ENCODE measurements at places on chromosomes 3 and 15. TPM values are rescaled to one million over a fixed set of nuclear protein-coding genes. Genes with fewer than 3 reads are reported as not detected.

GATM gene
- 2.5 TPM for total RNA-seq

GPR149 gene
- total RNA-seq, result not detected

PLA2G4F gene
- total RNA-seq, result not detected

- peaks cover 8% of the 10 kb centered on the region for H3K4me1 ChIP-seq
- DNase-seq, result no peak
- no peak overlapping the region for H3K27ac ChIP-seq
- H3K36me3 ChIP-seq, result peaks cover 26% of the 10 kb centered on the region
Observed at GRCh38 chr3:161231861-161232260, 10.8 kb downstream of the NMD3 start.

CSTA gene
- not detected for total RNA-seq

ISG20 gene
- total RNA-seq, result 107 TPM

CPNE9 gene
- 0.30 TPM for total RNA-seq

GRCh38 chr3:142878649-142879300 lies 10.1 kb downstream of the PCOLCE2 start:
- peaks cover 5% of the 10 kb centered on the region for H3K4me1 ChIP-seq
- no peak overlapping the region for H3K4me3 ChIP-seq
- DNase-seq, result no peak
- H3K27me3 ChIP-seq, result peaks cover 10% of the 10 kb centered on the region
- no peak overlapping the region for H3K27ac ChIP-seq

- no peaks in the 10 kb centered on the region for H3K4me1 ChIP-seq
- peaks cover 24% of the 10 kb centered on the region for H3K27me3 ChIP-seq
Observed at GRCh38 chr15:91061997-91062396, 38.1 kb upstream of the SV2B start.

TM4SF4 gene
- total RNA-seq, result not detected

DNA sequence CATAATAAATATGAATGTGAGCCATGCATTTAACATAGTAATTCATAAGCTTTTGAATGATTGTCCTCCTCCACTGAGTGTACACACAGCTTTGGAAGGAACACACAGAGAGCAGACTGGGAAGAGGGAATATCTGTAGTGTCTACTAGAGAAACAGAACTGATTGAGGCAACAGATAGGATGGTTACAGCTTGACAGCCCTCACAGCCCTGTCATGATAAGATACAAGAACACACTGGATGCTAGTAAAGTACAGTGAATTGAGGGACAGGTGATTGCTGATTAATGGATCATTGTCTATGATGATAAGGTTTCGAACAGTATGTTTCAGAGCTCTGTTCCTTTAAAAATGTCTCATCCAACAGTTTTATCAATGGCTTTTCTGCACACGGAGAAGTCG lies 383.4 kb upstream of the GBE1 start:
- no peak for DNase-seq
- H3K4me1 ChIP-seq, result no peaks in the 10 kb centered on the region
- no peaks in the 10 kb centered on the region for H3K36me3 ChIP-seq

DNA sequence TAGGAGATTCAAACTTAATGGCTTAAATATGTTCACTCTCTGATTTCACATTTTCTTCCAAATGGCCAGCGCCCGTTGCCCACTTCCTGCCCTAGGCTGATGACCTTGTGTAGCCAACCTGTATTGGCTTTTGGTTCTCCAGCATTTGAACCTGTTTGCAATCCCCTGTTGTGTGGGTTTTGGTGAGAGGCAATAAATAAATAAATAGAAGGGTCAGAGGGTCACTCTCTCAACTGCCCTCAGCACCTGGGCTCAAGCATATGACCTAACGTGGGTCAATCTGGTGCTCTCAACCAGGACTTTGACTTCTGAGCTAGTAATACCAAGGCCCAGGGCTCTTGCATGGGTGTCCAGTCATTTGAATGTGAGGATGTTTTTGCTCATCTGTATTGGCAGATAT lies 1.8 kb upstream of the SRP14 start:
- peak overlapping the region; percentile 88 for H3K27ac ChIP-seq
- no peaks in the 10 kb centered on the region for H3K27me3 ChIP-seq
- H3K36me3 ChIP-seq, result peaks cover 28% of the 10 kb centered on the region
- no peak for DNase-seq
- H3K4me1 ChIP-seq, result peaks cover 59% of the 10 kb centered on the region
- H3K4me3 ChIP-seq, result peak overlapping the region; percentile 97

PAQR5 gene
- not detected for total RNA-seq

DNA sequence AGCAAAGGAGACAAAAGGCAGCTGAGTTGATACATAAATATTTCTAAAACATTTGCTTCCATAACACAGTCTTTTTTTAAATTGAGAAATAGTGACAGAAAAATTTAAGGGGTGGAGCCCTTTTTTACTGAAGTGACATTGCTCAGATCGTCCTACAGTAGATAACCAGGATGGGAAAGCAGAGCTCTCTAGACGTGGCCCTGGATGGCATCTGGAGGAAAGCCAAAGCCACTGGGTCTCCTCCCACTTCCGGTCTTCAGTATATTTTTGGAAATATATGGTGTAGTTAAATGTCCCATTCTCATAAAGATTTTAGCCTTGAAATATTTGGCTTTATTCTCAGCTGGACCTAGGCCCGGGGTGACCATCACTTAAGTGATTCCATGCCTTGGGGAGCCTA lies 326.1 kb downstream of the ZNF621 start:
- no peaks in the 10 kb centered on the region for H3K36me3 ChIP-seq
- no peak overlapping the region for H3K4me3 ChIP-seq
- H3K4me1 ChIP-seq, result no peaks in the 10 kb centered on the region
- H3K27ac ChIP-seq, result no peak overlapping the region
- H3K27me3 ChIP-seq, result peaks cover under 1% of the 10 kb centered on the region

GRCh38 chr15:94265982-94266381 lies 34.6 kb downstream of the MCTP2 start:
- H3K4me3 ChIP-seq, result no peak overlapping the region
- H3K27me3 ChIP-seq, result no peaks in the 10 kb centered on the region
- H3K27ac ChIP-seq, result no peak overlapping the region
- no peak for DNase-seq
- peaks cover 20% of the 10 kb centered on the region for H3K4me1 ChIP-seq

GRCh38 chr3:156586905-156587759 lies 32.2 kb upstream of the SSR3 start:
- no peak overlapping the region for H3K4me3 ChIP-seq
- H3K4me1 ChIP-seq, result peaks cover 11% of the 10 kb centered on the region
- H3K27ac ChIP-seq, result no peak overlapping the region

RAD51 gene
- total RNA-seq, result 75.3 TPM

GRCh38 chr3:46943237-46944187 lies 33.0 kb downstream of the CCDC12 start:
- no peaks in the 10 kb centered on the region for H3K27me3 ChIP-seq
- DNase-seq, result no peak
- no peak overlapping the region for H3K27ac ChIP-seq
- H3K4me1 ChIP-seq, result peaks cover 55% of the 10 kb centered on the region

AQP9 gene
- not detected for total RNA-seq

Data from activated CD4-positive, alpha-beta T cell treated with anti-CD3 and anti-CD28 coated beads for 36 hours (primary cell).